ENCODE measurements at places on chromosomes 13 and 19.

DNA sequence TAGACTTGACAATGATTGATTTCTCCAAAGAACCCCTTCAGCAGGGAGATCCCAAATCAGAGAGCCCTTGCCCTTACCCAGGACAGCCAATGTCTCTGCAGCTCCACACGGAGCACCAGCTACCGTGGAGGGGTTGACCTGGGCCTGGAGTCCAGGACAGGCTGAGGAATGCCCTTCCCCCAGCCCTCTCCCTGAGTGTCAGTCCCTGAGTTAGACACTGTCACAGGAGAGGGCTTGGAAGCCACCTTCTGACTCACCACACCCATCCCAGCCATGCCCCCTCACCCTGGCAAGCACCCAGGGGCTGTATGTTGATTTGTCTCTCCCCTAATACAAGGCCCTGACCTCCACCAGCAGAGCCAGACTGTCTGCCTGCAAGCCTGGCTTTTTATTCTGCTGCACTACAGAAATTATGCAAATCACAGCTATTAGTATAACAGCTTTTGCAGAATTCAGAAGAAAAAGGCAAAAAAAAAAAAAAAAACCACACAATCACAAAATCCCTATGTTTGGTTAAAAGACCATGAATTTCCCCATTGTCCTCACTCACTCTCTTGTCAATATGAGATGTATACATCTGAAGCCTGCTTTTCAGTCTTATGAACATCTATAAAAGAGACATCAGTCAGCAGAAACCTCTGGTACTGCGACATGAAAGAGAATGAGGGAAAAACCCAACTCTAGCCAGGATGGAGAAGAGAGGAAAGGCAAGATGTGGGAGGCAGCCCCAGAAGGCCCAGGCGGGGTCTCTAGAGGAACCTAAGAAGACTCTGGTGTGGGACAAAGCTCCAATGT is 240.7 kb downstream of the UQCRFS1 start:
- DNase-seq: no peak

DNA sequence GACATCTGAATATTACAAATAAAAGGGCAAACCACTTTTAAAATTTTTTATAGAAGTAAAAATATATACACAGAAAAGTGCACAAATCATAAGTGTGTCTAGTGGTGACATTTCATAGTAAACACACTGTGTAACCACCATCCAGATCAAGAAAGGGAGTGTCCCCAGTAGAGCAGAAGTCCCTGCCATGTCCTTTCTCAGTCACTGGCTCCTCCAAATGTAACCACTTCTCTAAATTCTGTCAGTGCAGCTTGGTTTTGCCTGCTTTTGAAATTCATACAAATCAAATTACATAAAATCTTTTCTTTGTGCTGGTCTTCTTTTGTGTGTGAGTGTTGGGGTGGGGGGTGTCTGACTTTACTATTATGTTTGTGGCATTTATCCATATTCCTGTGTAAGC is 116.5 kb downstream of the RBM26 start:
- no peak for DNase-seq

GRCh38 chr13:97366172-97366688 is 67.7 kb upstream of the RAP2A start:
- DNase-seq: no peak

DNA sequence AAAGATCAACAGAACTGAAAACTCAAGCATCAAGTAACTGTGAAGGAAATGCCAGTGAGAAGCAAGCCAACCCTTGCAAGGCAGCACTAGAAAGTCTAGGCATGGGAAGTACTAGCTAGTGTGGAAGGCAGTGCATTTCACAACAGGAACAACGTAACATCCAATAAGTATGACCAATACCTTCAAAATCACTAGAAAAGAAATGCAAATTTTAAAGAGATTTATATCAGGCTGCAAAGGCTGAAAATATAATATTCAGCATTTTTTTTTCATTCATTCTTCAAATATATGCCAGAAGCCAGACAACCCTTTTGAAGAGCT is 121.9 kb downstream of the DLEU7 start:
- no peak for DNase-seq

GRCh38 chr13:80340651-80341100 is 250 bp downstream of the SPRY2 start:
- no peak for DNase-seq

GRCh38 chr13:77353995-77354394 is 27.1 kb upstream of the MYCBP2 start:
- no peak for DNase-seq

- DNase-seq: no peak
Measured at GRCh38 chr13:49791315-49791710, 1.2 kb downstream of the KPNA3 start.

- no peak for DNase-seq
Measured at GRCh38 chr19:30679153-30679702, 307.0 kb downstream of the ZNF536 start.

GRCh38 chr13:114062754-114063153 is 69.7 kb downstream of the RASA3 start:
- no peak for DNase-seq

DNA sequence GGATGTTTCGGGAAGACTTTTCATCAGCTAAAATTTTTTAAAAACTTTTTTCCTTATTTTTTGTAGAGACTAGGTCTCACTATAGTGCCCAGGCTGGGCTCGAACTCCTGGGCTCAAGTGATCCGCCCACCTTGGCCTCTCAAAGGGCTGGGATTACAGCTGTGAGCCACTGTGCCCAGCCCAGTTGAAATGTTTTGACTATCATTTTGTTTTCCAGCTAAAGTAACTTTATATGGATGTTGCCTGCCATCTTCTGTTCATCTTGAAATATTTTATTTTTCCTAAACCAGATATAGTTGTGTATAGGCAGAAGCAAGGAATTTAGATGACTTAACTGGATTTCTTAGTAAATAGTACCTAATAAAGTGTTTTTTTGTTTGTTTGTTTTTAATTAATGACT is 7.0 kb downstream of the CAB39L start:
- no peak for DNase-seq

- no peak for DNase-seq
Measured at GRCh38 chr19:49556412-49557398, 23.7 kb downstream of the NOSIP start.

Data from stimulated activated CD8-positive, alpha-beta memory T cell treated with anti-CD3 and anti-CD28 coated beads, Interleukin-4, amount 100 ng/mL, for 24 hours (primary cell).